ENCODE measurements at places on chromosomes 11 and 22. TPM values are rescaled to one million over a fixed set of nuclear protein-coding genes. Genes with fewer than 3 reads are reported as not detected.

ASCL2 gene
- 0.68 TPM for polyA plus RNA-seq

VPREB1 gene
- polyA plus RNA-seq = 0.22 TPM

OR2AG2 gene
- not detected for polyA plus RNA-seq

DNA sequence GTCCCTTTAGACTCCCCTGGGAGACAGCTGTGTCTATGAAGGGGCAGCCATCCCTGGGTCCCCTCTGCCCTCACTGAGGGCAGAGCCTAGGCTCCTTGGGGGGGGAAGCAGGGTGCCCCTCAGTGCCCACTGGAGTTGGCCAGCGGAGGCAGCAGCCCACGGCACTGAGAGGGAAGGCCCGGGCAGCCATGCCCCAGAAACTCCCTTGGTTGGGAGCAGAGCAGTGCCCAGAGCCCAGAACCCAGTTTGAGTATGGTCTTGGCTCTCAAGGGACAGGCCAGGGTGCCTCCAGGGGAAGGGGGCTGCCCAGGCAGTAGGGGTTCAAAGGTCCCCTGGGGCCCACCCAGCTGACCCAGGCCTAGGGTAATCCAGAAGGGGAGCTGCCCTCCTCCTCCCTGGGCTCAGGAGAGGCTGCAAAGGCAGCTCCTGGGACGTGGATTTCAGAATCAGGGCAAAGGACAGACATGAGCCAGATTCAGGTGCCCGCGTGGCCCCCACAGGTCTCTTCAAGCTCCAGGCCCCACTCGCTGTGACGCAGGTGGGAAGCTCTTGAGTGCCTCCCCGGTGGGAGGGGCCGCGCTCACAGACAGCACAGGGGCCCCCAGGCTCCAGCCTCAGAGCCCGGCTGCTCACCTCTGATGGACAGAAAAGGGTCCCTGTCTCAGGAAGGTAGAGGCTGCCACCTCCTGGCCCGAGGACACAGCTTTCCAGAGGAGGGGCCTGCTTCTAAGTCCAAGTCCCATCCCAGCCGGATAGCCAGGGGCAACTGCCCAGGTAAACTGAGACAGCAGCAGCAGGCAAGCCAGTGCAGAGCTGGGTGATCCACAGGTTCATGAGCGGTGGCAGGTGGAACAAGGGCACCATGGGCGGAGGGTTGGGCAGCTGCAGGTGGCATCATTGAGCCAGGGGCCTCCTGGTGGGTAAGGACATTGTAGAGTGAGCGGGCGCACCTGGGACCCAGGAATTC lies 2.6 kb downstream of the C11orf21 start:
- peak; percentile 80 for DNase-seq

GRCh38 chr11:65502274-65502554 lies 3.4 kb downstream of the MALAT1 start:
- no peak for DNase-seq

DNA sequence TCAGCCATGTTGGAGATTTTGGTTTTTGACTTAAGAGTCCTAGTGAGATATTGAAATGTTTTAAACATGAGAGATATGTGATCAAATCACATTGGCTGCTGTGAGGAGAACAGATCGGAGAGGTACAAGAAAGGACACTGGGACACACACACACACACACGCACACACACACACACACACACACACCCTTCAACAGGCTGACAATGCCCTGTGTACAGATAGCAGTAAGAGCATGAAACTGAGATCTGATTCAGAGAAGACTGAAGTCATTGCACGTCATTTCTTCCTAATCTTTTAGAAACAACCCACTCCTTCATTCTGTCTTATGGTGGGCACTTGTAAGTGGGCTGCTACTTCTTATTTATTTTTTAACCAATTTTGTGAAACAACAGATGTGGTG lies 200.5 kb upstream of the E2F8 start:
- DNase-seq = no peak

DNA sequence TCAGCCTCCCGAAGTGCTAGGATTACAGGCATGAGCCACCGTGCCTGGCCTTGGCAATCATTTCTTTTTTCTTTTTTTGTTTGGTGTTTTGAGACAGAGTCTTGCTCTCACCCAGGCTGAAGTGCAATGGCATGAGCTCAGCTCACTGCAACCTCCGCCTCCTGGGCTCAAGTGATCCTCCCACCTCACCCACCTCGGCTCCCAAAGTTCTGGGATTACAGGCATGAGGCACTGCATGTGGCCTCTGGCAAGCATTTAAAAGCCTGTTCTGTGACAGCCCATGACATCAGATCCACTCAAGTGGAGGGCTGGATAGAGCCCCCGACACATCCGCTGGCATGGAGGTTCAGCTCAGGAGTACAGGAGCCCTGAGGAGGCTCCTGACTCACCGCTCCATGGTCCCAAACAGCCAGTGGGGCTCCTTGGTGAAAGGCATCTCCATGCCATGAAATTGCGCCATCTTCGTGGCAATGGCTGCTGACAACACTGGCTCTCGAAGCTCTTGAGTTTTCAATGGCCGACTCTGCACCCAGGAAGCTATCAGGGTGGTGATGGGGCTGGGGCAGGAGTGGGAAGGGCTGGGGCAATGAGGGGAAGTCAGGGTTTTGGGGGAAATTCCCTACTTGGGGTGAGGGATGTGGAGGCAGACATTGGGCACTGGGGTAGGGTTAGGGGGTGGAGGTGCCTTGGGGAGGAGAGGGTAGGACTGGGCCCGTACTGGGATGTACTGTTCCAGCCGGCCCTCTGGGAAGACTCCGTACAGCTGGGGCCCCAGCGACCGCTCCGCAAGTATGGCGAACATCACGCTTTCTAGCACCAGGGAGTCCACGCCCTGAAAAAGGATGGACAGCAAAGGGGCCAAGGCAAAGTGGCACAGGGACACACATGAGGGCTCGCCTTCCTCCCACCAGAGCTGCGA lies 1.4 kb downstream of the CHKB start:
- peak; percentile 83 for DNase-seq

- no peak for DNase-seq
These were observed 45.1 kb downstream of the PHF21B start for GRCh38 chr22:44964722-44965078.

- peak; percentile 59 for DNase-seq
These were observed 46.7 kb downstream of the IGF2 start for GRCh38 chr11:2092464-2092910.

DNA sequence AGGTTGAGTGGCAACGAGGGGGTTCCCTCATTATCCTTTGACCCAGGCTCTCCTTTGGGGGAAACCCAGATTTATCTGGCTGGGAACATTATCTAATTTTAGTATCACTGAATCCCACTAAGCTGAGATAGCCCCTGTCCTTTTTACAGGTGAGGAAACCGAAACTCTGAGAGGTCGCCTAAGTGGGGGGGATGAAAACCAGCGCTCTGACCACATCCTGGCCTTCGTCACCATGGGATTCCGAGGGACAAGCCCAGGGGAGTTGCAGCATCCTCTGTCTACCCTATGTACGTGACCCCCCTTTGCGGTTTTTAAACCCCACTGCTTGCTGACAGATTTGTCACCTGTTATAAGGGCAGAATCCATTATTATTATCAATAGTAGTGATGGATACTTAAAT lies 61.0 kb downstream of the ISX start:
- no peak for DNase-seq

- DNase-seq = no peak
These were observed 64.9 kb downstream of the DEPDC5 start for GRCh38 chr22:31818481-31819392.
